Activated CD8-positive, alpha-beta memory T cell treated with anti-CD3 and anti-CD28 coated beads for 1 hour (primary cell): ENCODE measurements at places on chromosomes 4 and X.

DNA sequence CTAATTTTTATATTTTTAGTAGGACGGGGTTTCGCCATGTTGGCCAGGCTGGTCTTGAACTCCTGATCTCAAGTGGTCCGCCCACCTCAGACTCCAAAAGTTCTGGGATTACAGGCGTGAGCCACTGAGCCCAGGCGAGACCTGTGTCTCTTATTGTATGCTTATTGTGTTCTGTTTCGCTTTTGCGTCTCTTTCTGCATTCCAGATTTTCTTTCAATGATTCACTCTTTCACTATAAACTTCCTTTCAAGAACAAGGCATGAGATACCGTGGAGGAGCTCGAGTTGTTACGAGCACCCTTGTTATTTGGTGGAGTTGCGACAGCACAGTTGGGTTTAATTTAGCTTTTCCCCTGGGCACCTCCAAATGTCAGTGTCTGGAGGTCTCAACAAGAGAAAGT, 366.7 kb upstream of the FAT1 start:
- DNase-seq, result no peak

DNA sequence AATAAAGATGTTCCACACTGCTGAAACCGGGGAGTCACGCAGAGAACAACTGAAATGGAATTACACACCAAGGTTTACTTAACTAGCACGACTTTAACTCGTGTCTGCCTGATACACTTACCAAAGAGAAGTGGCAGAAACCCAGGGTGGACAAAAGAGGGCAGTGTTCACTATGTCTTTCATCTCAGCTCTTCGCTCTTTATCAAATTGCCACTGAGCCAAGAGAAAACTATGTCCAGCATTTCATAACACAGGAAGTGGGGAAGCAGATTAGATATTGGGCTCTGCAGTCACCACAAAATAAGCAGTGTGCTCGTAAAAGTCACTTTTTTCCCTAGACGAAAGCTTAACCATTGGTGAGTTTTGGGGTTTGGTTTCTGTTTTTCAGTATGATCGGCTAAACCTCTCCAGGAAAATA, 155.7 kb downstream of the CHIC2 start:
- DNase-seq, result no peak

DNA sequence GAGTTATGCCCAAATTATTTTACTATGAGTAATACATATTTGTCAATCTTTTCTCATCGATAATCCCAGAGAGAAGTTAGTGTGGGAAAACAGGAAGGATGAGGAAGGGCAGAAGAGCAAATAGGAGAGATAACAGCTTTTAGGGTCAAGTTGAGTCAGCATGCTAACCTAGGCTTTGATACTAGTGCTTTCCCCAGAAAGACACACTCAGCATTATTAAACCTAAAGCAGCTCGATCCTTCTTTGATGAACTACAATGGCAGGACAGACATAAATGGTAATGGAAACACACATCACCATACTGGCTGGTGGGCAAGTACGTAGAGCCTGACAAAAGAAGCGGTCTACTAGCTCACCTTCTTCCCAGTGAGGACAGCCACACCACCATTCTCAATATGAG, 20.5 kb downstream of the AIFM1 start:
- DNase-seq, result no peak

GRCh38 chrX:153736071-153736820, 11.6 kb downstream of the ABCD1 start:
- no peak for DNase-seq

DNA sequence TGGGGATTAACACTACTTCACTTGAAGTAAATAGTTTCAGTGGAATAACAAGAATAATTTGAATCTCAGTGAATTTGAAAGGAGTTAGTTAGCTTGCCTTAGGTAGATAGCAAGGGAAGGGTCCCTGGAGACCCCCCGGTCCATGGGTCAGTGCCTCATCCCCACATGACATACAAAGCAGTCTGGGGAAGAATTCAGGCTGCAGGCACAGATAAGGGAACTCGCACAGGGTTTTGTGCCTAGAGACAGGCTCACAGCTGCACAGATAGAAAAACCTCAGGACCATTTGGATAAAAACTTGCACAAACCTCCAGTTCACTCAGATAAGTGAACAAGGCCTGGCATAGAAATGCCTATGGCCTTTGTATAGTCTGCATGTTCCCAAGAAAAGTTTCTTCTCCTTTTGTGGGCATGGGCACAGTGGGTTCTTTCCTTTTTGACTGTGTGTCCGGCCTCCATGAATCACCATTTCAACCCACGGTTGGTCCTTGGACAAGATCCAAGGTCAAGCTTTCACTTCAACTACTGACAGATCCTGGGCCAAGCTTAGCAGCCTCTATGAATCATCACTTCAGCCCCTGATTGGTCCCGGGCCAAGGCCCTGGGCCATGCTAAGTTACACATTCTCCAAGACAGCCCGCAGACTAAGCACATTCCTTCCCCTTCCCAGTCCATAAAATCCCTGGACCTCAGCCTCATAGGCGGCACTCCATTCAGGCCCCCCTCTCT, 108.3 kb upstream of the KLHL4 start:
- no peak for DNase-seq

GRCh38 chr4:102216666-102217065, 128.6 kb downstream of the SLC39A8 start:
- DNase-seq, result no peak

- no peak for DNase-seq
These were observed 54.7 kb downstream of the AFF2 start for GRCh38 chrX:148555101-148555500.

- no peak for DNase-seq
These were observed 2.4 kb downstream of the STX18 start for GRCh38 chr4:4539481-4539880.

GRCh38 chr4:1661695-1662094, 22.4 kb downstream of the FAM53A start:
- no peak for DNase-seq

GRCh38 chr4:158609116-158609515, 62.6 kb downstream of the C4orf46 start:
- DNase-seq, result no peak
